Testis (tissue), 5 donors: ENCODE measurements at places on chromosomes 7 and 10.

- DNase-seq, result no peak
Measured at GRCh38 chr7:66497346-66497745, 131.3 kb upstream of the KCTD7 start.

- no peak for DNase-seq
Measured at GRCh38 chr7:90262438-90262837, 17.5 kb downstream of the CFAP69 start.

DNA sequence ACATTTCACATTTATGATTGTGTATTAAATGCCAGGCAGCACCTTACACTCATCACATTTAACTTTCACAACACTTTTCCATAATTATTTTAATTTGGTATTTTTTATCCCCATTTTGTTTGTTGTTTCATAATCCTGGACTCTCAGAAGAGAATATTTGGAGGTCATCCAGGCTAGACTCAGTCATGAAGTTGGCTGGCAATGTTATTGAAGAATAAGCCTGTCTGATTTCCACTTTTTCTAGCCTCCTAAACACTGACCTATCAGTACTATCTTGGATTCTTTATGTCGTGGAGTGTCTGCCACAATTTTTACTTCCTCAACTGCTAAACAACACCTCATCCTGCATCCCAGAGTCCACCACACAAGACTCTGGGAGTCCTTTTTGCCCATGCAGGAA is 372.3 kb upstream of the NRP1 start:
- no peak for DNase-seq

GRCh38 chr10:6532321-6532720 is 47.8 kb downstream of the PRKCQ start:
- no peak for DNase-seq

DNA sequence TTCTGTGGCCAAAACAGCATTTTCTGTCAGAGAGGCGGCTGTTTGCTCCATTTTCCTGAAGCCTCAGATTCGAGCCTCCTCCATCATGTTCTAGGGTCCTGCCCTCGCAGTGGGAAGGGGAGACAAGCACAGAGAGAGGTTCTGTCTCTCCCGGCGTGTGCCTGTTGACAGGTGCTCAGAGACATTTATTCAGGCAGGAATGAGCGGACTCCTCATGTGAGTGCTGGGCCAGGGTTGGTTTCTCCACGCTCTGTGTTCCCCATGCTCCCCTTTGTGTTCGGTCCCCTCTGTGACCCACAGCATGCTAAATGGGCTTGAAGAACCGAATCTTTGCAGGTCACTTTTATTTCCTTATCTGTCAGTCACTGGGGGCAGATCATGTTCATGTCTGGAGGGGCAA is 374.6 kb downstream of the GLRX3 start:
- no peak for DNase-seq

- DNase-seq, result no peak
Measured at GRCh38 chr10:124688889-124689670, 55.1 kb downstream of the FAM53B start.

DNA sequence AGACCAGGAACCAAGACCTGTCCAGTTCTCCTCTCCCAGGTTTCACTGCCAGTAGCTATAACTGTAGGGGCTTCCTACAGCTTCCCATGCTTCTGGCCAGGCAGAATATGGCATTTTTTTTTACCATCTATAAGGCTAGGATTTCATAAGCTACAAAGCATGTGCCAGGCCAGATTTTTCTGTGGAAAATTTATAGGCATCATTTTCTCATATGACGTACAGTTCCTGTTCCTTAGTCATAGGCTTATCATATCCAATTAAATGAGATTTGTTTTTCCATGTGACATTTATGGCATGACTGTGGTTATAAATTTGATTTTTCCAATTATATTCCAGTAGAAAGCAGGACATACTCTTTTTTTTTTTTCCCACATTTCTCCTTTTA is 208.6 kb upstream of the NPY start:
- no peak for DNase-seq
